ENCODE measurements at places on chromosomes 6 and 20.

DNA sequence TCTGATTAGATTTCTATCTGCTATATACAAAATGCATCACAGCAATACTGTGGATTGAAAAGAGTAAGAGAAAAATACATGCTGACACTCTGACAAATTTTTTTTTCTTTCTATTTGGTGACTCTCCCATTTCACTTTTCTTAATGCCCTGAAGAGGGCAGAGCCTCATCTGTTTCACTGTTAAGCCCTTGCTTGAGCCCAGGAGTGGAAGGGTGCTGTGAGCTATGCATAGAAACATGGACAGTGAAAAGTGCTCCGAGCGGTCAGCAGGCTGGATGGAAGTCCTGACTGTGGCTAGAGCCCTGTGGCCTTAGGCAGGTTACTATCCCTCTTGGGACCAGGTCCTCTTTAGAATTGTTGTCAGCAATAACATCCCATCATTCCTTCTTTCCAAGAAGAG is 17.4 kb upstream of the CSE1L start:
- DNase-seq = no peak

DNA sequence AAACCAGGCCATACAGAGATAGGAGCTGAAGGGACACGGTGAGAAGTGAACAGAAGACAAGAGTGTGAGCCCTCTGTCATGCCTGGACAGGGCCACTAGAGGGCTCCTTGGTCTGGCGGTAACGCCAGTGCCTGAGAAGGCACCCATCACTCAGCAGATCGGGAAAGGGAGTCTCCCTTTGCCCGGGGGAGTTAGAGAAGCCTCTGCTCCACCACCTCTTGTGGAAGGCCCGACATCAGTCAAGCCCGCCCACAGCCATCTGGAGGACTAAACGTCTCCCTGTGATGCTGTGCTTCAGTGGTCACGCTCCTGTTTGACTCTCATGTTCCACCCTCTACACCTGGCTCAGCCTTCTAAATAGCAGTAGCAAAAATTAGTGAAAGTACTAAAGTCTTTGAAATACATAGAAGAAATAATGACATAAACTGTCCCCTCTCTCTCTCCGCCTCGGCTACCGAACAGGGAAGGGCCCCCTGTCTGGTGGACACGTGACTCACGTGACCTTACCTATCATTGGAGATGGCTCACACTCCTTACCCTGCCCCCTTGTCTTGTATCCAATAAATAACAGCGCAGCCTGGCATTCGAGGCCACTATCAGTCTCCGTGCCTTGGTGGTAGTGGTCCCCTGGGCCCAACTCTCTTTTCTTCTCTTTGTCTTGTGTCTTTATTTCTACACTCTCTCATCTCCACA is 66.7 kb downstream of the RPP21 start:
- DNase-seq = peak; percentile 31

DNA sequence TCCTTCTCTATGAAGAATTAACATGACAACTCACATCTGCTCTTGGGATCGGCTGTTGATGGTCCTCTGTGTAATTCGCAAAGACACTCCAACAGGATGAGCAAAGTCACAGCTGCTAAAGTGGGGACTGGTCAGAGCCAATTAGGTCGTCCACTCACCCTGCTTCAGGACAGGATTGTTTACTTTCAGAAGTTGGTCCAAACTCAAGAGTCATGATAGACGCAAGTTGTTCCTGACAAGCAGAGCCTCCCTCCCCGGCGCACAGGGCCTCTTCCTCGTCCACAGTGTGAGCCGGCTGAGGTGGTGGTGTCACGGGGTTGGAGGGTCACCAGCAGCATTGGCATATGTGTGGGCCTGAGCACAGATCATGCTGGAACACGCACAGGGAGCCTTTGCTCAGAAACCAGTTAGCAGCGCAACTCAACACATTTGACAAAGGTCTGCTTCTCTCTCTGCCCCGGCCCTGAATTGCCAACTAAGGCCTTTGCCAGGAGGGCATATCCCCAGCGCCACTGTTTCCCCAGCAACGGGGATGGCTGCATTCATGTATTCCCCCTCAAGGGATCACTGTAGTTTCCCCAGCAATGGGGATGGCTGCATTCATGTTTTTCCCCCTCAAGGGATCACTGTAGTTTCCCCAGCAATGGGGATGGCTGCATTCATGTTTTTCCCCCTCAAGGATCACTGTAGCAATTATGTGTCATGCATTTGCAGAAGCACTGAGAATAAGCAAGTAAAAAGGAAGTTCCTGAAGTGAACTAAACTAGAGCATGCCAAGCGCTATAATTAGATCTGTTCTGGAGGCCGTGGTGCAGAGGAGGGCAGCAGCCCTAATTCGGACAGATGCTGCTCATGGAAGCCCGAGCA is 111.7 kb downstream of the THBS2 start:
- no peak for DNase-seq

DNA sequence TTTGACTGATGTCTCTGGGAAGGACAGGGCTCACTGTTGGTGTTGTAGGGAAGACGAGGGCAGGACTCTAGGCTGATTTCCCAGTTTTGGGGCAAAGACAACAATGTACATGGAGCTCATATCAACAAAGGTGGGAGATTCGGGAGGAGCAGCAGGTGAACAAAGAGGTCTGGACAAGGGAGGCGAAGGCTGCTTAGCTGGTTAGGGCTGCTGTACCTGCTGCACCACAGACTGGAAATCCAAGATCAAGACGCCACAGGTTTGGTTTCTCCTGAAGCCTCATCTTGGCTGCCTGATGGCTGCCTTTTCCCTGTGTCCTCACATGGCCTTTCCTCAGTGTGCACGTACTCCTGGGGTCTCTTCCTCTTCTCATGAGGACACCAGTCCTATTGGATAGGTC is 287.2 kb downstream of the FOXC1 start:
- no peak for DNase-seq

Measured in activated CD8-positive, alpha-beta memory T cell treated with anti-CD3 and anti-CD28 coated beads for 4 hours (primary cell).